ENCODE measurements at places on chromosomes 4 and X.

GRCh38 chrX:9935436-9935835 lies 31.7 kb upstream of the CLDN34 start:
- DNase-seq: no peak

DNA sequence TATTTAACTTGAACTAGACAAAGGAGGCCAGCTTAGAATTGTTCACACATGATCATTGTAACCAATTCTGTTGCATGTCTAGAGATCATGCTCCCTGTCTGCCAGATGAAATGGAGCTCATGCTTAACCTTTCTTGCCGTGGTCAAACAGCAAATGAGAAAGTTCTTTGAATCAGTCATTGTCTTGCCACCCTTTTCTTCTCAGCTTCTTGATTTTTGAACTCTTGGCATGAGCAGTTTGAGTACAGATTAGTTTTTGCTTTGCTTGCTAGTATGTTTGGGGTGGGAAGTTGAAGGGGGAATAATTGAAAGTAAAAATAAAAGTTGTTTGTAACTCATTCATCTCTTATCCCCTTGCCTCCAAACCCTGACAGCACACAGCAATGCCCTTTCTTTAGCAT lies 4.7 kb downstream of the MTM1 start:
- DNase-seq: no peak

DNA sequence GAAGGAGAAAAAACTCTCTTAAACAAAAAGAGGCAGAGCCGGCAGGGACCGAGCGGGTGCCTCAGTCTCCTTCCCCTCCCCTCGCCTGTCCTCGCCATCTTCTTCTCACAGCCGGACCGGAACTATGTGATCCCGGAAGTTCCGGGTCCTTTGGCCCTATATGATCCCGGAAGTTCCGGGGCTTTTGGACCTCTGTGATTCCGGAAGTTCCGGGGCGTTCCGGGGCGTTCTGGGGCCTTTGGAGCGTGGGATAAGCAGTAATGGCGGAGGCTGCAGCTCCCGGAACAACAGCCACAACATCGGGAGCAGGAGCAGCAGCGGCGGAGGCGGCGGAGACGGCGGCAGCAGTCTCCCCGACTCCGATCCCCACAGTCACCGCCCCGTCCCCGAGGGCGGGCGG lies 98.9 kb upstream of the MED14 start:
- DNase-seq: no peak

DNA sequence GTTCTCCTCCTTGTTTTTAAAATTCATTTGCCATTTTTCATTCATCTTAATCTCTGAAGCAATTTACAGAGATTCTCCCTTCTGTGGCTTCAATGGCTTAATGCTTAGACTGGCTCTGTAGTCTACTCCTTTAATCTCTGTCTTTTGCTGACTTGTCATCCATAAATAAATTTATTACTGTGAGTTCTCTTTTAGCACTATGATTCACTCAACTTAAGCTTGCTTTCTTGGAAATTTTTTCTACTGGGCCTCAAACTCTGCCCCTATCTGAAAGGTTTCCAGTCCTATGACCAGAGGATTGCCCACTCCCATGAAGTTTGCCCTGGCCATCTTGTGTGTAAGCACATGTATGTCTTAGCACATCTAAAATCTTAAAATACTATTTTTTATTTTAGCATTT lies 251.1 kb downstream of the DCLK2 start:
- DNase-seq: no peak

DNA sequence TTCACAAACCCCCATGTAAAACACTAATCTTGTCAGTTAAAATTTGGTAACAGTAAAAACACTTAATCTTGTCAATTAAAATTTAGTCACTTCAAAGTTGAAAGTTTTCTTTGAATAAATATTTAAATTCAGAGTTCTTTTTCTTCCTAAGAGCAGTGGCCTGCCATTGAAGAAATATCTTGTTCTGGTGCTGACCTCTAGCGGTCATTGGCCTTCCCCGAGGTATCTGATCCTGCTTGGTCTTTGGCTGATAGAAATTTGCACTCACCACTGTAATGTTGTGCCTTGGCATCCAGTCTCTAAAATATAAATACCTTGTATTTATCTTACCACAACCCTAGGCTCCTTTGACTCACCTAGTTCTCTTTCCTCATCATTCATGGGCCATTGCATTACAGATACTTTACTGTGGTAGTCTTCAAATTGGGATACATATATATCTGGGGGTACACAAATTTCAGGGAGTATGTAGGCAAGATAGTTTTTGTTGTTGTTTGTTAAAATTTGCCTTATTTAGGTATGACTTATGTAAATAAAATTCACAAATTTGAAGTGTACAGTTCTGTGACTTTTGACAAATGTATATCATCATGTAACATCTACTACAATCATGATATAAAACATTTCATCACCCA lies 6.7 kb upstream of the ART3 start:
- peak; percentile 75 for DNase-seq

GRCh38 chr4:80507077-80507476 lies 171.5 kb downstream of the CFAP299 start:
- DNase-seq: no peak

DNA sequence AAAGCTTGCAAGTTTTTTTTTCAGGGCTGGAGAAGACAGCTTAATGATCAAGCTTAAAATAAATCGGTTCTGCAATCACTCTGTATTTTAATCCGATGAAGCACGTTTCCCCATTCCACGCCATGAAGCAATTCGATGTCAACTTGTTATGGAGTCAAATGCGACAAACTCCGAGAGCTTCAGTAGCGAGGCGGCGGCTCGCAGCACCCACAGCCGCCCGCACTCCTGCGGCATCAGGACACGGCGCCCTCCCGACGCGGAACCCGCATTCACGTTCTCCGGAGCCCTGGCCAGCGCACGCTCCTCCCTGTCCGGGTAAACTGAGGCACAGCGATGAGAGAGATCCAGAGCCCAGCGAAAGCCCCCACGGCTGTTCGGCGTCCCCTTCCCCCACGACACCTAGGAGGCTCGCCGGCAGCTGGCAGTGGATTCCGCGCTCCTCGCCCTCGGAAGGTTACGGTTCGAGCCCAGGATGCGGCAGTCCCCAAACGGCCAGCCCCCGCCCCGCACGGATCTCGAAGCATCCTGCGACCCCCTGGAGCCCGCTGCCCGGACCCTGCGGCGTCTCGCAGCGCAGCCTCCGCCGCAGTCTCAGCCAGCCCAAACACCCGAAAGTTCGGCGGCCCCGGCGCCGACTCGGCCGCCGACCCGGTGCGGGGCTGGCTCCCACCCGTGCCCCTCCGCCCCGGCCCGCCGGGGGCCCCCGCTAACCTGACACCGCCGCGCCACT lies 507 bp downstream of the MFAP3L start:
- DNase-seq: no peak

GRCh38 chrX:113260474-113260873 lies 419.8 kb upstream of the AMOT start:
- no peak for DNase-seq

DNA sequence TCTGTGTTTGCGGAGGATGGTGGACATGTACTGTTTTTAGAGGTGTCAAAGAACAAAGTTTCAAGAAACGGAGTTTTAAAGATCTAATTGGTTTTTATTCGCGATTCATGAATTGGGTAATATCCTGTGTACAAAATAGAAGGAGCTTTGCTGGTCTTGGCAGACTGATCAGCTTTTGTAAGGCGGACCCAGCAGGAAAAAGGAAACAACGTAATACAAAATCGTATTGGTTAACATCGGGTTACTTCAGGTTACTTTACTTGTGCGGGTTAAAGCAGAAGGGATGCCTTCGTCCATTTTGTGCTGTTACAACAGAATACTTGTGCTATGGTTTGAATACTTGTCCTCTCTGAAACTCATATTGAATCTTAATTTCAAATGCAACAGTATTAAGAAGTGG lies 11.4 kb upstream of the NYX start:
- DNase-seq: no peak

GRCh38 chrX:115448146-115448545 lies 112.8 kb upstream of the PLS3 start:
- no peak for DNase-seq

- DNase-seq: no peak
Measured at GRCh38 chrX:13001961-13002671, 27.2 kb downstream of the TMSB4X start.

GRCh38 chr4:1602655-1603412 lies 81.3 kb downstream of the FAM53A start:
- no peak for DNase-seq

DNA sequence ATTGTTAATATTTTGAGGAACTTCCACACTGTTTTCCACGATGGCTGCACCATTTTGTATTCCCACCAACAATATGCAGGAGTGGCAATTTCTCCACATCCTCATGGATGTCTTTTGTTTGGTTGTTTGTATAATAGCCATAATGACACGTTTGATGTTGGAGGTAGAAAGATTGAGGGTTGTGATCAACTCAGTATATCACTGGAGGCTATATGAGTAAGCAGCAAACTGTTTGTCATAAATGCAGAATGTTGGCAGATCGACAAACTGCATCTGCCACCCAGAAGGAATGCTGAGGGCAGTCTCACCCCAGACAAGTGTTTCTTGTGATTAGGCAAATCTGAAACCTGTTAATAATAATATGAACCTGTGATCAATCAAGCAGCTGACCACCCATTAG lies 243.9 kb upstream of the WDFY3 start:
- no peak for DNase-seq

- peak; percentile 41 for DNase-seq
Measured at GRCh38 chr4:112234952-112235609, 3.5 kb downstream of the AP1AR start.

- no peak for DNase-seq
Measured at GRCh38 chrX:42017971-42018370, 94.6 kb upstream of the CASK start.

DNA sequence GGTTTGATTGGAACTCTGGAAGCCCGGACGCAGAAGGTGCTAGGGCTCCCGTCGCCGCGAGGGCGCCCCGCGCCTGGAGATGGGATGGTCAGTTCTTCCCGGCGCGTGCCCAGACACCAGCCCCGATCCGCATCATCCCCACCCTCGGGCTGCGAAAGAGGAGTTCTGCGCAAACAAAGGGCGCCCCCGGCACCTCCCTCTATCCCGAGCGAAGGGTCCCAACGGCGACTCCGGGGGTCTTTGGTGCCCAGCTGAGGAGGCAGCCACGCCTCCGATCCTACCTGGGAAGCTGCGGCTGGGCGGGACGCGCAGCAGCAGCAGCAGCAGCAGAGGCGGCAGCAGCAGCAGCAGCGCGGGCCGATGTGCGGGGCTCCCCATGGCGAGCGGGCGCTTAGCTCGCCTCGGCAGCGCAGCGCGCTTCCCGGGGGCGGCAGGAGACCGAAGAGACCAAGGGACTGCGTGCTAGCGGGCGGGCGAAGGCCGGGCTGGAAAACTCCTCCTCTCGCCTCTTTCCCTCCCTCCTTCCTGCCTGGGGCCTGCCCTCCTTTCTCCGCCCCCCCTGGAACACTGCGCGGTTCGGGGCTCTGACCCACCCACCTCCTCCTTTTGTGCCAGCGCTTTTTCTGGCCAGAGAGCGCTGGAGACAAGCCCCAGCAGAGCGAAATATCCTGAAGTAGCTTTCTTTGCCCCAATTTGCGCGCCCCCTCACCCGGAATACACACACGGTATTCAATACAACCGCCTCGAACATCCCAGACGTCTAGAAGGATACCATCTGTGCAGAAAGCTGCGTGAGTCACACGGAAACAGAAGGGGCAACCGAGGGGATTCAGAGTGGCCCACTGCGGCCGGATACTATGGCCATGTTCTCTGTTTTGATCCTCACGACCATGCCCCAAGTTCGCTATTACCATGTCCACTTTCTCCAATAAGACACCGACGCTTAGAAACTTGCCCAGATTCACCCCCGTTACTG lies at the start of gene SRPX:
Gene SRPX (minus strand): TSS at position 457 of the 976 bp plus-strand sequence. CDS start 79 bp downstream, at position 378.
- DNase-seq: no peak

- no peak for DNase-seq
Measured at GRCh38 chrX:121010218-121010617, 24.7 kb upstream of the CT47A1 start.

GRCh38 chr4:169059306-169060211 lies 49.5 kb upstream of the CBR4 start:
- DNase-seq: no peak

- no peak for DNase-seq
Measured at GRCh38 chrX:63032811-63033210, 318.3 kb downstream of the SPIN4 start.

GRCh38 chr4:81648576-81649275 lies 177.0 kb upstream of the RASGEF1B start:
- DNase-seq: no peak

- DNase-seq: no peak
Measured at GRCh38 chrX:151624677-151625076, 61.2 kb downstream of the PASD1 start.

DNA sequence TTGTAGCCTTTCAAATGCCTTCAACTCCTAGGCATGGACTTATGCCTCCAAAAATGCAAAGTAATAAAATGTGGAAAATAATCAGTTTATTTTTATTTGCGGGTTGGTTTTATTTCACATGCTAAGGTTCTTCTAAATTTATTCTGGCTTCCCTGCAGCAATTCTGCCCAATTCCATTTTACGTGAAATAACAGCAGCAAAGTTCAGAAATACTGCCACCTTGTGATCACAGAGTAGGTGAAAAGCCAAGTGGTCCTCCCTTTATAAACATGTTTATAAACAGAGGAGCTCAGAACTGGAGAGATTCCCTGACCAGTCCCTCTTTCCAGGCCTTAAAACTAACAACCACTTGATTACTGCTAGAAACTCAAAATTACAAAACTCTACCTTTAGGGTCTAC lies 14.7 kb upstream of the DCHS2 start:
- DNase-seq: no peak

- no peak for DNase-seq
Measured at GRCh38 chr4:184756399-184756798, 22.5 kb upstream of the CENPU start.

DNA sequence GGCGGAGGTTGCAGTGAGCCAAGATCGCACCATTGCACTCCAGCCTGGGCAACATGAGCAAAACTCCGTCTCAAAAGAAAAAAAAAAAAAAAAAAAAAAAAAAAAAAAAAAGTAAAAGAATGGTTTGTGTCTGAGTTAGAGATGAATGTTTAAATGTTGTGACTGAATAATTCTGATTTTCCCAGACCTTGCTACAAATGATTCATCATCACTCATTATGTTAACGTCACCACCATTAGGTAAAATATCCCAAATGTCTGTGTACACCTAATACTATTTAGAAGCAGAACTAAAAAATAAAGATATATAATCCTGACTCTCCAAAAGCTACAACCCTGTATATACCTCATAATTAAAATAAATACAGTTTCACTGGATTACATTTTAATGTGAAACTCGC lies 70.8 kb downstream of the HHIP start:
- no peak for DNase-seq

GRCh38 chr4:70425306-70425705 lies 27.6 kb downstream of the OPRPN start:
- no peak for DNase-seq

DNA sequence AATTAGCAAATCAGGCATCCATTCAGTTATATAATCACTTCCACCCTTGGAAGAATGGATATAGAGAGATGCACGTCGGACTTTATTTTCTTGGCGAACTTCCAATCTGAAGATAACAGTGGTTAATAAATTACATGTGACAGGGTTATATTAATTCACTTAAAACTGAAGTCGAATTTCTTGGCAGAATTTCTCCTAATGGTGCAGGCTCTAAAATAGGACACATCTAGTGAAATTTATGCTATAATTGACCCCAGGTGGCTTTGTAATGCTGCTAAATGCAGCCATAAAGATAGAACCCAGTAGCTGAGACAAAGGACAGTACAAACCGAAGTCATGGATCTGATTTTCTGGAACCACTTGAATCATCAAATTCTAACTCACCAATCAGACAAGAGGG lies 20.8 kb upstream of the SLC10A4 start:
- DNase-seq: no peak

GRCh38 chr4:127120441-127121090 lies 512.2 kb upstream of the INTU start:
- no peak for DNase-seq

GRCh38 chrX:39729981-39730661 lies 367.6 kb downstream of the BCOR start:
- no peak for DNase-seq
